T-helper 1 cell (primary cell): ENCODE measurements at places on chromosomes 6 and 20.

DNA sequence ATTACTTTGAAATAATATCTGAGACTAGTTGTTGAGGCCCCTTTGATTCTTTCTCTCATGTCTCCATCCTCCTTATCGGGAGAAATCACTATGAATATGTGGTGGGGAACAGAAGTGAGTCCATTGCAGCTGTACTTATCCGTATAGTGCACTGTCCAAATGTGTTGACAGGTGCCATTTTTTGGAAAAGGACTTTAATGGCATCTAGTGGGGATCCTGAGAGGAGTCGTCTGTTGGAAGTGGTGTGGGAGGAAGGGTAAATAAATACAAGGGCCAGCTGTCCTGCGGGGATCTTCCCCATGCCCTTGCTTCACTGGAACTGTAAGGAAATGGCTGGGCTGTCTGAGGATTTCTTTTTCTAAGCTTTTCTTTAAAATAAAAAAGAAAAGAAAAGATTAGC is 19.4 kb downstream of the TPX2 start:
- DNase-seq = no peak

DNA sequence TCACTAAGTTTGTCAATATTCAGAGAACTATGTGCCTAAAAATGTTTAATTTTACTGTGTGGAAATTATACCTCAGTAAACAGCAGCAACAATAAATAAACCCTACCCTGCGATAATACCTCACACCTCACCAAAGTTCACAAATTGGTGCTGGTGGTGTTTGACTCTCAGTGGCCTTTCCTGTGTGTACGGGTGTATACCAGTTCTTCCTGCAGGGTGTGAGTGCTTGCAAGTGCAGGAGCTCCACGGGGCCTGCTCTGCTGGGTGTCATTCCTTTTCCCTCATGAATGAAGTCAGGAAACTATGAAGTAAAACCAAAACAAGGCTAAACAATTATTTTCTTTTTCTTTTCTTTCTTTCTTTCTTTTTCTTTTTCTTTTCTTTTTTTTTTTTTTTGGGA is 4.1 kb upstream of the ENPP5 start:
- DNase-seq = peak; percentile 4

DNA sequence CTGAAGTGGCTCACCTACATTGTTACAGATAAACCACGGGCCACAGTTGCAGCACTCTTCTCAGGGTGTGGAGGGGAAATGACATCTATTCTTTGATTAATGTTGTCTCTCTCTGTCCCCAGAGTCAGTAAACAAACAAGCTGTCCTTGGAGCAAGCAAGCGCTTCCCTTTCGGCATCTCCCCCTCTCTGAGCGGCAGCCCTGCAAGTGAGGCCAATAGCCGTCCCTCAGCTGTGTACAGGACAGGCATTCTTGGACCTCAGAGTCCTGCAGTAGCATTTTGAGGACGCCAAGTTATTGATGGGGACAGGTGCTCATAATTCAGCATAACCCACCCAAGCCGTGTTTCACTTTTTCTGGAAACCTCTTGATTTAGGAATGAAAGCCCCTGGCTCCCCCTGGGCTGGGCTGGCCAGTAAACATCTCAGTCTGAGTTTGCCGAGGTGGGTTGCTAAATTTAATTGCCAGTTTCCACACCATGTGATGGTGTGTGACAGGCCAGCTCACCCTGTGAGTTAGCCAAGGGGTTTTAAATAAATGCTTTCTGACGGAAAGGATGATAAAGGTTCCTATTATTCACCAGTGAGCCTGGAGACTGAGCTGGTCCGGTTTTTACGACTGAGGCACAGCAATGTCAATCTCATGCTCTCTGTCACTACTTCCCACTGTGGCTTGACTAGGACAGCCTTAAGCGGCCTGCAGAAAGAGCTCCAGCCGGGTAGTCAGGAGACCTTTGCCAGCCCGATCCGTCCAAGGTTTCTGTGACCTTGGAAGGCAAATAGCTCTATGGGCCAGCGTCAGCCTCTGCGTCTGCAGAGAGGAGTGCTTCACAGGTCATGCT is 214.8 kb upstream of the RREB1 start:
- DNase-seq = no peak

DNA sequence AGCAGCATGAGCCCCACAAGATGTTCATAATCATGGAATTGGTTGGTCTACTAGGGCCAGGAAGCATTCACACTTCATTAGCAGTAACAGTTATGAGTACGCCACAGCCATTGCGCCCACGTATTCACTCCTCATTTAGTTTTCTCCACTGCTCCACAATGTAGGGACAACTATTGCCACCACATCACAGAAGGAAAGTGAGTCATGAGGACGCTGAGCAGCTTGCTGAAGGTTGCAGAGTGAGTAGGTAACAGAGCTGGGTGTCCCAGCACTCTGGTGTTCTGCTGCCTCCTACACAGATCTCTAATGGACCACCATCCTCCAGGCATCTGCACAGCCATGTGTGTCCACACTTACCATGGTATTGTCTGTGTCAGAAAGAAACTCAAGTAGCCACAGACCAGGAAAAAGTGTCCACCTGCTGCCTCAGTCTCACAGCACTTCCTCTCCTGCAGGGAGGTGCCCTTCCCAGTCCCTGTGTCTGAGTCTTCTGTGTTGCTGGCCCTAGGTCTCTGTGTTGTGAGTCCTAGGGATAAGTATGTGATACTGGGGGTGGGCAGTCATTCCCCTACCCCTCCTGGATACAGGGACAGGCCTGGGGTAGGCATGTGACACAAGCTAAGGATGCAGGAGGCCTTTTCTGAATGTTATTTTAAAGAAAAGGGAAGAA is 103.9 kb downstream of the TTLL2 start:
- DNase-seq = no peak

DNA sequence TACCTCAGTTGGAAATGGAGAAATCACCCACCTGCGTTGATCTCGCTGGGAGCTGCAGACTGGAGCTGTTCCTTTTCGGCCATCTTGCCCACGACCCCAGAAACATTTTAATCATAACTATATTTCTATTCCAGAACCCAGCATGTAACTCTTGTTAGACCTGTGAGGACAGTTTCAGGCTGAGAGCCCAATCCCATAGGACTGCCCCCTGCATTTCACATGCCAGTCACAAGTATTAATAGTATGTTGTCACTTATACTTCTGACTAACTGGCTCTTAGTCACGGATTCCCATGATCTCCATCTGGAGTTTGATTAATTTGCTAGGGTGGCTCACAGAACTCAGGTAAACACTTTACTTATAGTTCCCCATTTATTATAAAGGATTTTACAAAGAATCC is 96.0 kb upstream of the PRND start:
- no peak for DNase-seq

DNA sequence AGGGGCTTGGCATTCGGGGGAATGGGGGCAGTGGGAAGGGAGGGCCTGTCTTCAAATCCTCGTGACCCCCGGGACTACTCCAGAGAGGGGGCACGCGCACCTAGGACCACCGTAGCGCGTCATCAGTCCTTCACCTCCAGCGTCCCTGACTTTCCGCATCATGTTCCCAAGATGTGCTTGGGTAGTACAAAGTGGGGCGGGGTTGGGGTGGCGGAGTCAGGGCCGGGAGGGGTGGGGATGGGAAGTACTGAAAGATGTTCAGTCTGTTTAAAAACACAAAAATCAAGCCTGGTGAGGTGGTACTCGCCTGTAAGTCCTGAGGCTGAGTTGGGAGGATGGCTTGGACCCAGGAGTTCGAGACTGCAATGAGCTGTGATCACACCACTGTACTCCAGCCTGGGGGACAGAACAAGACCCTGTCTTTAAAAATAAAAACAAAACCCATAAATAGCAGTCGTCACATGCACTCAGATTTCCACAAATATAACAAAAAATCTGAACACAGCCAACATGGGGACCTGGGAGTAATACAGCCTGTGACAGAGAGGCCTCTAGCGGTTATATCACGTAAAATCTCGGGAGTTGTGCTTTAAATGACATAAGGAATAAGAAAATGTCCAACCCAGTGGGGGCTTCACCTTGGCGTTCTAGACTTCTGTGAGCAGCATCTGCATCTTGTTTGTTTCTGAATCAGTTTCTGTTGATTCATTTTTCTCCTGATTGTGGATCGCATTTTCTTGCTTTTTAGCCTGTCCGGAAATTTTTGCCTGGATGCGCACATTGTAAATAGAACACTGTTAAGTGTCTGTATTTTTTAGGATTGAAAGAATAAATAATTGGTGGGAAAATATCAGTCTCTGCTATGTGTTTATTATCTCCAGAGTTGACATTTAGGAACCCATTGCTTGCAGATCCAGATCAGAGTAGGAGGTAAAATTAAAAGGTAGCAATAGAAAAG is 698 bp upstream of the LRP11 start:
- DNase-seq = no peak

- peak; percentile 88 for DNase-seq
These were observed 7.1 kb upstream of the TCP11 start for GRCh38 chr6:35148167-35148741.

GRCh38 chr6:142908235-142908634 is 36.7 kb downstream of the HIVEP2 start:
- no peak for DNase-seq

DNA sequence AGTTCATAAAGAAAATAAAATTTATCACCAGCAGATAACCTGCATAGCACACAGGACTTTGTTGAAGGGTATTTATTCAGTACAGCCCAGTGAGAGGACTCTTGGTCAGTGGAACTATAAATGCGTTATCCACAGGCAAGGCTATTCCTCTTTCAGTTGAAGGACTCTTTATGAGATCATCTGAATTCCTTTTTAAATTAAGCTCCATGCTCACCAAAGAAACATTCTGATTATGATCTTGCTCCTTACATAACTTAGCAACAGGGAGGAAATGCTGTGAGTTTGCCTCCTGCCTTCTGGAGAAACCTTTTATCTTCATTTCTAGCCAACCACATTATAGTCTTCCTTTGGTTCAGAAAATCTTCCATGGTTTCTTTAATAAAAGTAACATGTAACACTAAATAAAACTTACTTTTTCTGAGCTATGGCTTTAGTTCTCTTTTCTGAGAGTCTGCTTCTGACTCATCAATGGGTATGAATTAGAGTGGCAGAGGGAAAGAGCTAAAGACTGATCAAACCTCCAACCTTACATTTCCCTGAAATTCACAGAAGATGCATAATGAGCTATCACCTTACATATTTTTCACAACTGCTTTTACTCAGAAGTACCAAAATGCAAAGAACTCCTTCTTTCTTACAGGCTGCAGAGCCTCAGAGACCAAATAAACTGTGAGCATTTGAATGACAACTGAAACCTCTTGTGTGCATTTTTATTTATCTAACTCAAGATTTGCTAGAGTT is 267.2 kb downstream of the ADGRG6 start:
- DNase-seq = peak; percentile 30

DNA sequence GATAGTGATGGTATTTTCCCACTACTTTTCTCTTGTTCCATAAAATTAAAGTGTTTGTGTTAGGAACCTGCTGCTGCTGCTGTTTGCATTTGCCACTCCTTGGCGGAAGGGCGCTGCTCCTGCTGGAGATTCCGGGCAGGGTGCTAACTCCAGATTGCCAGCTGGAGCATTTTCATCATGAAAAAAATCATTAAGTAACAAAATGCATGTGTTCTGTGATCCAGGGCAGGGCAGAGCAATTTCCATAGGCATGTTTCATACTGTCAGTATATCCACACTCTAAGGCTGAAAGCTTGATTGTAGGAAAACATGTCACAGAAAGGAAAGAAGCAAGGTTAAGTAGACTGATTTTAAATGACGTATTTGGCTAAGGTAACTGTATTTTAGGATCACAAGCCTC is 24.0 kb downstream of the PBOV1 start:
- no peak for DNase-seq

GRCh38 chr6:160129881-160130615 is 8.4 kb downstream of the SLC22A1 start:
- no peak for DNase-seq

GRCh38 chr6:135030056-135030473 is 24.6 kb downstream of the HBS1L start:
- DNase-seq = no peak

DNA sequence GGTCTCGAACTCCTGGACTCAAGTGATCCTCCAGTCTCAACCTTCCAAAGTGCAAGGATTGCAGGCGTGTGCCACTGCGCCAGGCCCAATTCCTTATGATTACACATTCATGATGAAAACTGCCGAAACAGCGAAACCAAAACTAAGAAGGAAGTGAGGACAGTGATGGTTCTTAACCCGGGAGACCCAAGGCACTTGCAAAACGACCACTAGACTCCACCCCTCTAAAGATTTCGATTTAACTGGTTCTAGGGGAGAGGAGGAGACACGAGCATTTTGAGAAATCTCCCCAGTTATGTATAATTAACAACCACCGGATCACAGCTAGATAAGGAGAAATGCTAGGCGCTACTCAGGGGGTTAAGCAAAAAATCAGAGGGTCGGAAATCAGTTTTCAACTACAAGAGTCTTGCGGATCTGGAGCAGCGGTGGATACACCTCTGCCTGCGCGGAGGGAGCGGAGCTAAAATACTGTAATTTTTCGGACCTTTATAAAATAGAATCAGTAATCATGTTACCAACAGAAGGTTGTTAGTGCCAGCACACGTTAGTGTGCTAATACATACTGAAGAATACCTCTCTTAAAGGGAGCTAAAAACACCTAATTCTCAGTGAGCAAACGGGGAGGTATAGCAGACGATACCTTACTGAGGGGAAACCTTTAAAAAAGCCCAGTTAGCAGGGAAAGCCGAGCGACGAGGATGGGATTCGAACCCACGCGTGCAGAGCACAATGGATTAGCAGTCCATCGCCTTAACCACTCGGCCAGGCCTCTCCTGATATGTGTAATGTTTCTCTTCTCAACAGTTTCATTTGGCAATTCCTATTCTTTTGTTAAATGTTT is 60.0 kb upstream of the BTN3A2 start:
- peak; percentile 51 for DNase-seq

DNA sequence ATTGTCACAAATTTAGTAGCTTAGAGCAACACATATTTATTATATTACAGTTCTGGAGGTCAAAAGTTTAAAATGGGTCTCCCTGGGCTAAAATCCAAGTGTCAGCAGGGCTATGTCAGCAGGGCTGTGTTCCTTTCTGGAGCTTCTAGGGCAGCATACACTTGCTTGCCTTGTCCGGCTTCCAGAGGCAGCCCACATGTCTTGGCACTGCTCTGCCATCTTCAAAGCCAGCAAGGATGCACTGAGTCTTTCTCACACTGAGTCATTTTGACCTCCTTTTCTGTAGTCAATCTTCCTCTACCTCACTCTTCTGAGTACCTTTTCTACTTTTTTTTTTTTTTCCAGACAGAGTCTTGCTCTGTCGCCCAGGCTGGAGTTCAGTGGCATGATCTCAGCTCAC is 39.0 kb downstream of the ADGRF4 start:
- DNase-seq = no peak

- DNase-seq = no peak
These were observed 161.7 kb downstream of the SYNDIG1 start for GRCh38 chr20:24631173-24631505.

GRCh38 chr20:35120012-35120701 is 27.0 kb downstream of the EDEM2 start:
- no peak for DNase-seq

- no peak for DNase-seq
These were observed 310.7 kb downstream of the KIF16B start for GRCh38 chr20:16262594-16262993.

DNA sequence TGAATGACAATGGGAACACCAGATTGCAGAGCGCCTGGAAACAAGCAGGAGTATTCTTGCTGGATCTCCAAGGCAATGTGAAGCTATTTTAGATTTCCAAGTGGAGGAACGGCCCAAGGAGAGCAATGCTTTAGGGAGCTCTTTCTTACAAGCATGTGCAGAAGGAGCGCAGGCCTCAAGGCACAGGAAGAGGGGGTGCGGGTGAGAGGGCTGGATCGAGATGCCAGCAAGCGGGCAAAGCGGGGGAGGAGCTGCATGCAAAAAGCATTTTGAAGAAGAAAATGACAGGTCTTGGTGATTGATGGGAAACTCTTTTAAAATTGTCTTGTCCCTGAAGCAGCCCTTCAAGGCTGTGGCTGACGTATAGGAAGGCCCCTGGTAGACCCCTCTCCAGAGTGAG is 171.9 kb downstream of the QRSL1 start:
- DNase-seq = no peak
